Stimulated activated CD8-positive, alpha-beta memory T cell treated with anti-CD3 and anti-CD28 coated beads, Interleukin-4, amount 100 ng/mL, for 4 hours (primary cell): ENCODE measurements at places on chromosomes 3 and 15.

DNA sequence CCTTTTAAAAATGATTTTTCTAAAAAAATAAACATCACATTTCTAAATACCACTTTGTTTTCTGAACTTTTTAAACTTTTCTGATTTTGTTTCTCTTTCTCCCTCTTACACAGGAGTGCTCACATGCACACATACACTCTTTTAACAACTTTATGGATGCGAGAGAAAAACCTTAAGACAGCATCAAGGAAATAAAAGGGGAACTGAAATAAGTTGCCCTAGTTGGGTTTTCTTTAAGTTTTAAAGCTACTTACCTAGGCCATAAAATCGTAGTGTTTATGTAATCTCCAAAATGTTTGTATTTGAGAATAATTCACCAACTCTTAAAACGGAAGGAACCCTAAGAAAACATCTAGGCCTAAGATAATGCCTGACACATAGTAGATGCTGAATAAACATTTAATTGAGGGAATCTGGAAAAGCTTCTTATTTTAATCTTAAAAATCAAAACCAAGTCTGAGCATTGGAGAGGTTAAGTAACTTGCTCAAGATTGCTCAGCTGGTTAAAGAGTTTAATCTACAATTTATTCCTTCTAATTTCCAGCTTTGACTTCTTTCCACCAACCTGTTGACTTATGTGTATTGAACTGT lies 1.2 kb upstream of the BBX start:
- DNase-seq, result no peak

DNA sequence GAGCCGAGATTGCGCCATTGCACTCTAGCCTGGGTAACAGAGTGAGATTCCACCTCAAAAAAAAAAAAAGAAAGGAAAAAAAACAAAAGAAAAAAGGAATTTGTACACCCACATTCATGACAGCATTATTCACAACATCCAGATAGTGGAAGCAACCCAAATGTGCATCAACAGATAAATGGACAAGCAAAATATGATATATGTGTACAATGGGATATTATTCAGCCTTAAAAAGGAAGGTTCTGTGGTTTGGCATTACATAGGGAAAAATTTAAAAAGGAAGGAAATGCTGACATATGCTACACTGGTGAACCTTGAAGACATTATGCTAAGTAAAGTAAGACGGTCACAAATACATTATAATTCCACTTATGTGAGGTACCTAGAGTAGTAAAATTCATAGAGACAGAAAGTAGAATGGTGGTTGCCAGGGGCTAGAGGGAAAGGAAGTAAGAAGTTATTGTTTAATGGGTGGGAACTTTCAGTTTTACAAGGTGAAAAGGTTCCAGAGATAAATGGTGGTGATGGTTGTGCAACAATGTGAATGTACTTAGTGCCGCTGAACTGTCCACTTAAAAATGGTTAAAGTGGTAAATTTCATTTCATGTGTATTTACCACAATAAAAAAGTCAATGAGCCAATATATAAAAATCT lies 118.5 kb downstream of the MYLK start:
- DNase-seq, result no peak

DNA sequence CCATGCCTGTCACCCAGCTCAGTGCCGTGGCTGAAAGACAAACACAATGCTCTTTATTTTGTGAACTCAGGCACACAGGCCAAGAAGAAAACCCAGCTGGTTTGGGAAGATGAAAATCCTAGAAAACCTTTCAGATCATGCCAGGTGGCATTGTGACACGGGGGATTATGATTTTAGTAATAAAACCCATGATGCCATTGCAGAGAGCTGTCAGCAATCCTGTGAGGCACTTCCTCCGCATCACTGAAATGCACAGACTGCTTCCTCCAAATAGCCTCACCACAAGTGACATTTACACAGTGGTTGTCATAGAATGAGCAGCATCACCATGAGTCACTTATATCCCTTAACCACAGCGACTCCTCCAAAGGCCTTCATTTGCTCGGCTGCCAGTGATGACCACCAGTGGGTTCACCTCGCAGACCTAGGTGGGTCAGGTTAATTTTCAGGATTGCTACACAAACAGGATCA lies 22.7 kb downstream of the ABHD6 start:
- no peak for DNase-seq

DNA sequence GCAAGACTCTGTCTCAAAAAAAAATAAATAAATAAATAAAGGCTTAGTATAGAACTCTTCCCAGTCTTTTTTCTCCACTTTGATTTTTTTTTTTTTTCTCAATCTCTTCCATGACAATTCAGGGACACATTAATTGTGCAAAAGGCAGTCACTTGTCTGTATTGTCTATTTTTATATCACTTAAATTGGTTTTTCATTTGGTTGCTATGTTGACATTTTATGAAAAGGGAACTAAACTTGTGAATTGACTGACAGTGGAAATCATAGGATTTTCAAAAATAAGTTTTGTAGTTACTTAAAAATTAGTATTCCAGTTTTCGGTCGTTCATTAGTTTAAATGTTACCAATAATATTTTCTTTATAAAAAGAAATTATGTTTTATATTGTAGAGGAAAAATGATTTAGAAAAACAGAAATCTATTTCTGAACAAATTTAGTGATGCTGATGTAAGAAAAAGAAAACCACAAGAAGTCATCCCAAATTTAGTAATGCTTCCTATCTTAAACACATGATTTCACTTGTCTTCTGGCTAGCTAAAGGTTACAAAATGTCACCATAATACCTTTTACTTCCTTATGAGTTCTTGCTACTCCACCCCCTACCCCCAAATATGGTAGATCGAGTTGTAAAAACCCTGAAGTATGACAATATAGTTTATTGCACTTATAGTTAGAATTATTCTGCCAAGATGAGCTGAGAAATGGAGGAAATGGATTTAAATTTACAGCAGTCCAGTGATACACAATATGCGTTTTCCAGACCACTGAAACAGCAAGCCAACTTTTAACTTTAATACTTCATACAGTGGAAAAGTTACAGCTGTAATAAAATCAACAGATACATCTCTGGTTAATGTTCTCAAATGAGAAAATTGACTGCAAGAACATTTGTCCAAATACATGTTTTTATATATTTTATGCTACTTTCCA lies 37.0 kb downstream of the PPARG start:
- no peak for DNase-seq

DNA sequence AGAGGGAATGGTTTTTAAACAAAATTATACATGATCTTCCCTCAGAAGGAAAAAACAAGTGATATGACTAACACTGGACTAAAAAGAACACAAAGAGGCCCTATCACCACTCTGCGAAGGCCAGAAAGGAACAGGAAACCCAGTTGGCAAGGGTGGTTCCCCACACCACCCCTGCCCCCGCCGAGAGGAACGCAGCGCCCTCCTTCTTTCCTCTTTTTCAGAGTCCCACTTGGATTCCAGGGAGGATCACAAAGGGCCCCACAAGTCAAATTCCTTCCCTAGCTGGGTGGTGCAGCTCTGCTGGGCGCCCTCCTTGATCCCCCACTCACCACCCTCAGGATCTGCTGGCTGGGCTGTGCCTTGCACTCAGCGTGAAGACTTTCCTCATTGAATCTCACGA lies 29.8 kb downstream of the PLA1A start:
- no peak for DNase-seq

- DNase-seq, result no peak
These were observed 2.0 kb downstream of the B2M start for GRCh38 chr15:44713006-44713966.

DNA sequence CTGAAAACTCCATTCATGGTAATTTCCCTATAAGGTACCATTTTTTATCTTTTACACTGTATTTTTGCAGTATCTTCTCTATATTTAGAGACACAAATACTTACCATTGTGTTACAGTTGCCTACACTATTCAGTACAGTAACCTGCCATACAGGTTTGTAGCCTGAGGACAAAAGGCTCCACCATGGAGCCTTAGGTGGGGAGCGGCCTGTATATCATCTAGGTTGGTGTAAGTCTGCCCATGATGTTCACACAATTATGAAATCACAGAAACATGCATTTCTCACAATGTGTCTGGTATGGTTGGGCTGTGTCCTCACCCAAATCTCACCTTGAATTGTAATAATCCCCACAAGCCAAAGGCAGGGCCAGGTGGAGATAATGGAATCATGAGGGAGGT lies 43.9 kb upstream of the LYSMD4 start:
- DNase-seq, result no peak

DNA sequence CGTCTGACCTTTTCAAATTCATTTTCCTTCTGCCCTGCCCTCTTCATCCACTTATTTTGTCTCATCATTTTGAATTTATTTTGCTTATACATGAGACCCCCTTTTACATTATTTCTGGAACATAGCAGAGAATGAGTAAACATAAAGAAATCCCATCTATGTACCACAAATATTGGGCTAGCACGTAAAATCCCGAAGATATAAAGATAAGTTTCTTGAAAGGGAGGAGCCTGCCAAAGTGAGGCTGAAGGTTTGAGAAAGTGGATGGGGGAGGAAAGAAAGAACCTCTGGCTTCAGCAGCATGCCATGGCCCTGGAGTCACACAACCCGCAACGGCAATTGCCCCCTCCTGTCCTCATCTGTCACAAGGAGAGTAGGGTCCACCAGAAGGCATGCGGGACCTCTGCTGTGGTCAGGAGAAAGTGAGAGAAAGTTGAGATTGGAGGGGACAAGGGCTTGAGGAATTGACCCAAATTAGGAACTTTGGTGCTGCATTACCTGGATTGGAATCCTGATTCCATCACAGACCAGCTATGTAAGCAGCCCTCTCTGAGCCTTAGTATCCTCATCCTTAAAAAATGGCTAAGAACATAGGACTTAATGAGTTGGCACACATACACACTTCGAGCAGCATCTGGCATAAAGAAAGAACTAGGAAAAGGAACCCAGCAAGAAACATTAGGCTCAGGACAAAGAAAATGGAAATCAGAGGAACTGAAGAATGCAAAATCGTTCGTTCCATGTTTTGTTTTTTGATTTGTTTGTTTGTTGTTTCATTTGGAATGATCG lies 53.7 kb upstream of the GYG1 start:
- no peak for DNase-seq
